ENCODE measurements at places on chromosomes 3 and 15.

DNA sequence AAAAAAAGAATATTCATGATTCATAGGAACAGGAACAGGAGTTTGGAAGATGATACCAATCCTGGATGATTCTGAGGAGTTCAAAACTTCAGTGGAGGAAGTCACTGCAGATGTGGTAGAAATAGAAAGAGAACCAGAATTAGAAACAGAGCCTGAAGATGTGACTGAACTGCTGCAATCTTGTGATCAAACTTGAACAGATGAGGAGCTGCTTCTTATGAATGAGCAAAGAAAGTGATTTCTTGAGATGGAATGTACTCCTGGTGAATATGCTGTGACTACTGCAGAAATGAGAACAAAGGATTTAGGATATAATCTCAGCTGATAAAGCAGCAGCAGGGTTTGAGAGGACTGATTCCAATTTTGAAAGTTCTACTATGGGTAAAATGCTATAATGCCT is 72.7 kb downstream of the GSK3B start:
- DNase-seq = no peak

- peak; percentile 8 for DNase-seq
These were observed 581.2 kb downstream of the PYDC2 start for GRCh38 chr3:192042116-192042515.

- no peak for DNase-seq
These were observed 314.2 kb downstream of the LPP start for GRCh38 chr3:188468196-188468595.

DNA sequence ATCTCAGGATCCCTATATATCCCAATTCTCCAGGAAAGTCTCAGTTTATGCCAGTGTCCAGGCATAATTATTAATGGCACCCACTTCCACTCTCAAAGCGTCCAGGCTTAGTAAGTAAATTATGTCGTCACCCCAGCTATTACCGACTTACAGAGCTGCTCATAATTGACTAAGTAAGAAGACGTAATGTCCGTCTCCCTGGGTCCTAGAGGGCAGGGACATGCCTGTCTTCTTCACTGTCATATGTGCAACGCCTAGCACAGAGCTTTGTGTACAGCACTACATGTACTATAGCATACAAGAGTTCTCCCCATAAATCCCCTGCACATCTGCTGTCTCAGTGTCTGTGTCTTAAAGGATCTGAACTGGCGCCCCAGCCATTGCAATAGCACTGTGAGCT is 23.9 kb upstream of the HRH1 start:
- no peak for DNase-seq

DNA sequence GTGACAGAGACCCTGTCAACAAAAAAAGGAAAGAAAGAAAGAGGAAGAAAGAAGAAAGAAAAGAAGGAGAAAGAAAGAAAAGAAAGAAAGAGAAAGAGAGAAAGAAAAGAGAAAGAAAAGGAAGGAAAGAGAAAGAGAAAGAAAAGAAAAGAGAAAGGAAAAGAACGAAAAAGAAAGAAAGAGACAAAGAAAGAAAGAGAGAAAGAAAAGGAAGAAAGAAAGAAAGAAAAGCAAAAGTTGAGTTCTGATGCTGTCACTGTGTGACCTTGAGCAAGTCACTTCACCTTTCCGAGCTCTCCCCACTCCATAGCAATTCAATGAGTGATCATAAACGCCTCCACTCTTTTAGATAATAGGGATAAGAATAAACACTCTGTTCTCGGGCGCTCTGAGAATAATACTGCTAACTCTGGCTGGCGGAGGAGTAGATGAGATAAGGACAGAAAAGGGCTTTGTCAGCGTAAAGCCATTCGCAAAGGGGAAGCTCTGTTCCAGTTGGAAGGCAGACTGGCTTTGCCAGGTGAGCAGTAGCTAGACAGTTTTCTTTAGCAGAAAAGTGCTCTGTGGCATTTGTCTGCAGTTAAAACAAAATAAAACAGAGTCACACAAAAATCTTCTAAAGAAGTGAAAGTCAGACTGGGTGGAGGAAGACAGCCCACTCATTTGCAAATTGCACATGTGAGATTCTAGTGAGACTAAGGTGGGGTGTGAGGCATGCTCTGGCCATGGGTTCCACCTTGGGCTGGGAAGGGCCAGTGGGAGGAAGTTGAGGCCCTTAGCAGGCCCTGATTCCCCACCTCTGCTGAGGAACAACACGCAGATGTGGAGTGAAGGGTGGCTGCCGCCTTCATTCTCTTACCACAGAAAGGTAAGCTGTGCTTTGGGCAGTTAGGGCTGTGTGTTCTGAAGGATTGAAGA is 9.6 kb upstream of the FLNB start:
- no peak for DNase-seq

DNA sequence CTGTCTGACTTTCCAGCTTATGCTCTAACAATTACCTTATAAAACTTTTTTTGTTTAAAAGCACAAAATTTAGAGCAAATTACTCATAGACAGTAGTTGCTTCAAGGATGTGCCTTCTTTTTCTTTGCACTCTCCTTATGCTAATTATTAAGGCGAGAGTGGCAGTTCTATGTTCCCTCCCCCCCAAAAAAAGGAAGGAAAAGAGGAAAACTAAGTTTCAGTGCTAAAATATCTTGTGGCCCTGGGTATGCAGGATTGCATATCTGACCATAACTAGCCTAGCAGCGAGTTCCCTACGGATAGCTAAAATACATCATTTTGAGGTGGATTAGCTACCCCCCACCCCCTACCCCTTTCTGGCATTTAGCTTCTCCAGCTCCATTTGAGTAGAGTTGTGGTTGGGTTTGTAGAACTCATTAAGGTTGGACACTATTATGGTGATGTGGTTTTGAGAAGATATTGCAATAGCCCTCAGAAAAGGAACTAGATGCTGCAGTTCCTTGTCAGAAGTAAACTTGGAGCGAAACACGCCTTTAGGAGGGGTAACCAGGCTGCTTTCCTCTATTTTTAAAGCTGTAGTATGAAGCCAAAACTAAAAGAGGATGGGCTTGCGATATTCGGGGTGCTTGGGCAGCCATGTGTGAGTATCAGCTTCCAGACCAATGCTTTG is 174.6 kb downstream of the AKAP13 start:
- no peak for DNase-seq

DNA sequence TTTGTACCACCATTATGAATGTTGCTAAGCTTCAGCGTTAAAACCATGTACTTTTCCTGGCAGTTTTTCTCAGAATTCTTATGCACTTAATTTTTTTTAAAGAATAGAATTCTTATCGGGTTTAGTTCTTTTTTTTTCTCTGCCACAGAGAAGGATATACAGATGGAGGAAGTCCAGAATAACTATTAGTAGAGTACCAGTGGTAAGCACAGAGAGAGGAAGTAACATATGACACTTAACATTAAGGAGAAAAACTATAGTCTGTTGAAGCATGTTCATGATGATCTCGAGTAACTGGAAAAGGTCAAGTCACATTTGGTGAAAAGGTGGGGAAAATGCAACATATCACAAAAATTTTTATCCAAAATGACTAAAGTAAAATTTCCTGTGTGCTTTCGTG is 68.9 kb downstream of the RNF13 start:
- no peak for DNase-seq

DNA sequence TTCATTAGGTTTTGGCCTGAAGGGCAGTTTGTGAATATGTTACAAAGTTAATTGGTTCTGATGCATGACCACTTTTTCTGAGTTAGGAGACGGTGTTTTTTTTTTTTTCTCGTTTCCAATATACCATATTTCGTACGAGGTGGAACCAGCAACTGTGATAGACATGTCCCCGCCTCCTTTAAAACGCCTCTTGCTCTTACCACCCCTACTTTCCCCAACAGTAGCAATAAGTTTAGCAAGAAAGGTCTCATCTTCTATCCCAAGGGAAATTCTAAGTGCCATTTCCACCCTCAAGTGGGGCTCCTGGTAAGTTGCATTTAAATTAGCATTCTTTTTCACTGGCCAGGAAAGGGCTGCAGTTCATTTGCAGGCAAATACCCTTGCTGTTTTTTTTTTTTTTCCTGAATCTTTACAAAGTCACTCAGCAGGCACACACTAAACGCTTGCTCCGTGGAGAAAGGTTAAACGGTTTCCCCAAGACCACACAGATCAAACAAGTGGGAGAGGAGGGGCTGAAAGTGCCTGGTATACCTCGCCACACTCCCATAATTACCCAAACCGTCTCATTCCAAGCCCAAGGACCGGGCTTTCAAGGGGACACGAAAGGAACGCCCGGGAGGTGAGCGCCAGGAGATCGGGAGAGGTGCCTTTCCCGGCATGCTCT is 39.5 kb upstream of the MGA start:
- DNase-seq = no peak

- DNase-seq = no peak
These were observed 1.5 kb downstream of the DIS3L start for GRCh38 chr15:66294932-66295235.

- DNase-seq = no peak
These were observed 117.8 kb downstream of the NR1D2 start for GRCh38 chr3:24062916-24063315.

DNA sequence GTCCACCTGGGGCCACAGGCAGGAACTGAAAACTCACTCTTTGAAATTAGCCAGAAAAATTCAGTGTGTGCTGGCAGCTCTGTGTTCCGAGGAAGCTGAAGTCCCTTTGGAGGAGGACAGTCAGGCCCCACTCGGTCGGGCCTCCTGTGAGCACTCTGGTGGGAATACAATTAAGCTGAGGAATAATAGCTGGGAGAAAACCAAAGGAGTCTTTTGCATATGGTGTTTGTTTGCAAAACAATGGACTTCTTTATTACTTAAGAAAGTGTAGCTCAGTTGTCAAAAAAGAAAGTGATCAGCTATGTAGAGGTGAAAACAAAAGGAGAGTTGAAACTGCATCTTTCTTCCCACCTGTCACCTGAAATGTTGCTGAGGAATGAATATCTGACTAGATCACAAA is 202.5 kb downstream of the MEIS2 start:
- no peak for DNase-seq

DNA sequence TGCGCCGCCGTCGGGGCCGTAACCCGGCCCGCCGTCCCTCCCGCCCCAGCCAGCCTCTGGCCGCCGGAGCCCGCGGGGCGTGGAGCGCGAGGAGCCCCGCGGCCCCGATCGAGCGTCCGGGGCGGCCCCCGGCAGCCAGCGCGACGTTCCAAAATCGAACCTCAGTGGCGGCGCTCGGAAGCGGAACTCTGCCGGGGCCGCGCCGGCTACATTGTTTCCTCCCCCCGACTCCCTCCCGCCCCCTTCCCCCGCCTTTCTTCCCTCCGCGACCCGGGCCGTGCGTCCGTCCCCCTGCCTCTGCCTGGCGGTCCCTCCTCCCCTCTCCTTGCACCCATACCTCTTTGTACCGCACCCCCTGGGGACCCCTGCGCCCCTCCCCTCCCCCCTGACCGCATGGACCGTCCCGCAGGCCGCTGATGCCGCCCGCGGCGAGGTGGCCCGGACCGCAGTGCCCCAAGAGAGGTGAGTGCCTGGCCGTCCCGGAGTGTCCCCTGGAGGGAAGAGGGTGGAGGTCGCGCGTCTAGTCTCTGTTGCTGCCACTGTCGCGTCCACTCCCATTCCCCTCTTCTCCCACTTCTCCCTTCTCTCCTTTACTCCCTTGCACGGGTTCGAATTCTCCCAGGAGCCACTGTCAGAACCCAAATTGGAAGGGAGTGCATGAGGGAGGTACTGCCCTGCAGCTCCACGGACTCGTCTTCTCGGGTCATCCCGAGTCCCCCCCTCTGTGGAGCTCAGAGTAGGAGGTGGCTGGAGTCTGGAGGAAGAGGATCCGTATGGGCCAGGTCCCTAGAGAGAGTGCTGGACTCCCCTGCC is 585 bp downstream of the CSK start:
- DNase-seq = no peak

DNA sequence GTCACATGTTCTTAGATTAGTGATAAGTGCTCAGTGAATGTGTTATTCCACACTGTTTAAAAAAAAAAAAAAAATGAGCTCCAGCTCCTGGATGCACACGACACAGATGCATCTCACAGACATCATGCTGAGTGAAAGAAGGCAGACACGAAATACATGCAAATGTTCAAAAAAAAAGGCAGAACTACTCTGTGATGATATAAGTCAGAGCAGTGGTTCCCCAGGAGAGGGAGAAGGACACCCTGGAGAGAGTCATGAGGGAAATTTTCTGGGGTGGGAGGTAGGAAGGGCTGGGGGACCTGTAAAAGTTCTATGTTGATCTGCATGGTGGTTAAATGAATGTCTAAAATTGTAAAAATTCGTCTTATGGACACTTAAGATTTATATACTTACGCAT is 4.3 kb downstream of the CSRNP1 start:
- no peak for DNase-seq

DNA sequence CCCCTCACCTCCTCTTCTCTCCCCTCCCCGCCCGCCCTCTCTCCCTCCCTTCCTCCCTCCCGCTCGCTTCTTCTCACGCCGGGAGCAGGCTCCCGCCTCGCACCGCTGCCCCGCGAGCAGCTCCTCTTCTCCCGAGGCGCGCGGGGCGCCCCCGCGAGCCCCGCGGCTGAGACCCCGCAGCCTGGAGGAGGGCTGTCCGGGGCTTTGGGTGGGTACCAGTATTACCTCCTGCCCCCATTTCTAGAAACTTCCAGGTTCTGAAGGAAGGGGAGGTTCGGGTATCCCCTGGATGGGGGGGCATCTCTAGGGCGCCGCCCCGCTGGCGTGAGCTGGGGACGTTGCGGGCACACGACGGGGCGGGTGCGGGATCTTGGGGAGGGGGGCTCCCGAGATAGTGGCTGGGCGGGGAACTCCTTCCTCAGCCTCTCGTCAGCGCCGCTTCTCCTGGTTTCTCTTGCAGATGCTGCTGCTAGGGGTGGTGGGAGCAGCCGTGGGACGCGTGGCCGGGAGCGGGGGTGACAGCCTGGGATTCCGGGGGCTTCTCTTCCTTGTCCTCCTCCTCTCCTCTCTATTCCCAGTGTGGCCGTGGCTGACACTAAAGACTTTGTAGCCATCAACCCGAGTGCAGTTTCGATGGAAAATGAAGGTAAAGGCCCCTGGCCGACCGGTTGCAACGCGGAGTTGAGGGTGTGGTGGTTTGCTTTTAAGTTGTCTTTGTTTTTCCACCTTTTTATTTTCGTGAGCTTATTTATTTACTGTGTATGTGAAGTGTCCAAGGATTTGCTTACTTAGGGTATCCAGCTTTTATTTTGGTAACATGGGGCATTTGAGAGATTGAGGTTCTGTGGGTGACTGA is 474 bp downstream of the ATP2C1 start:
- no peak for DNase-seq

DNA sequence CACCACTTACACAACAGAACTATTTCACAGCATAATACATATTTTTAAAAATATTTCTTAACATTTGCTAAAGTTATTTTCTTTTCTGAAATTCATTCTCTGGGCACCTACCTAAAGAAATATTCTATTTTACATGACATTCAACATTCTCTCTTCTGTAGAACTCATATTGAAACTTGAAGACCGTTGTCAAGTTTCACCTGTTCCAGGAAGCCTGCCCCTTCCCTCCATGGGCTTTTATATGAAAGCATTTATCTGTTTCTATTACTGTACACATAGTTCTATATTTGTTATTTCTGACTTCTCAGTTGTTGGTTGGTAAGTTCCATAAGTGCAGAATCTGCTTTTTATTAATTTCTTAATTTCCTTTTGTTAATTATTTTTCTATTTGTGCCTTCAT is 204.3 kb upstream of the ALCAM start:
- DNase-seq = no peak

DNA sequence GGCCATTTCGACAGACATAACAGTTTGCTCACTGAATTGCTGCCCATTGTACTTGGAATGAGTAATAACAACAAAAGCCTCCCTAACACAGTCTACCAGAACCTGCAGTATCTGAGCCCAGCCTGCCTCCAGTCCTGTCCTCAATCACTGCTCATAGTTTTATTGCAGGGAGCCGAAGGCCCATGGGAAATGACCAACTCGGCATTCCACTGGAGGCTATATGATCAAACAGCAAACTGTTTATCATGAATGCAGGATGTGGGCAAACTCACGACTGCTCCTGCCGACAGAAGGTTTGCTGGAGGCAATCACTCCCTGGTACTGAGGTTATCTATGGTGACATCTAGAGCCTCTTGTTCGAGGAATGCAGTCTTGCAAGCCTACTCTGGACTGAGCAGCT is 46.3 kb downstream of the LSM3 start:
- no peak for DNase-seq
